Naive thymus-derived CD4-positive, alpha-beta T cell (primary cell): ENCODE measurements at places on chromosomes 7 and 10.

DNA sequence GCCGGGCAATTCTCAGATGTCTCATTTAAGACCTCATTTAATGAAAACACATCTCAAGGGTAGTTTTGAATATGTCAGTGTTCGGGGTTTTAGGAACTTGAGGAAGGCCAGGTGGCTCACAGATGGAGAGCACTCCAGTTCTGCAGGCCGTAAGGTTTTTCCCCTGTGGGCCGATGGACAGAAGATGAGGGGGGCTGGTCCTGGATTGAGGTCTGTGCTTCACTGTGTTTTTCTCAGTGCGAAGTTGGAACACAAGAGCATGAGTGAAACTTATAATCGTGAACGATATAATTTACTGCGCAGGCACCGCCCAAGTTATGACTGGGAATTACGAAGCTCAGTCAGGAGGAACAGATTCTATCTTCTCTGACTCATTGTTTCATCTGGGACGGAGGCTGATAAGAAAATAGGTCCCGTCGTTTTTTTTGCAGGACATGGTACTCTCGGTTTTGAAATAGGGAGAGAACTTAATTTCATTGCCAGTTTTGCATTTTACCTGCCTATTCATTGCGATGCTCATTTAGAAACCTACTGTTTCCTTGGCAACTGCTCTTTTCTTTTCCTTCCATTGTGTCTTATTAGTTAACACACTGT lies 591.0 kb upstream of the PFKP start:
- no peak overlapping the region for H3K4me3 ChIP-seq
- no peak overlapping the region for H3K27ac ChIP-seq
- H3K36me3 ChIP-seq = no peaks in the 10 kb centered on the region
- DNase-seq = no peak
- H3K27me3 ChIP-seq = no peaks in the 10 kb centered on the region
- no peaks in the 10 kb centered on the region for H3K4me1 ChIP-seq

DNA sequence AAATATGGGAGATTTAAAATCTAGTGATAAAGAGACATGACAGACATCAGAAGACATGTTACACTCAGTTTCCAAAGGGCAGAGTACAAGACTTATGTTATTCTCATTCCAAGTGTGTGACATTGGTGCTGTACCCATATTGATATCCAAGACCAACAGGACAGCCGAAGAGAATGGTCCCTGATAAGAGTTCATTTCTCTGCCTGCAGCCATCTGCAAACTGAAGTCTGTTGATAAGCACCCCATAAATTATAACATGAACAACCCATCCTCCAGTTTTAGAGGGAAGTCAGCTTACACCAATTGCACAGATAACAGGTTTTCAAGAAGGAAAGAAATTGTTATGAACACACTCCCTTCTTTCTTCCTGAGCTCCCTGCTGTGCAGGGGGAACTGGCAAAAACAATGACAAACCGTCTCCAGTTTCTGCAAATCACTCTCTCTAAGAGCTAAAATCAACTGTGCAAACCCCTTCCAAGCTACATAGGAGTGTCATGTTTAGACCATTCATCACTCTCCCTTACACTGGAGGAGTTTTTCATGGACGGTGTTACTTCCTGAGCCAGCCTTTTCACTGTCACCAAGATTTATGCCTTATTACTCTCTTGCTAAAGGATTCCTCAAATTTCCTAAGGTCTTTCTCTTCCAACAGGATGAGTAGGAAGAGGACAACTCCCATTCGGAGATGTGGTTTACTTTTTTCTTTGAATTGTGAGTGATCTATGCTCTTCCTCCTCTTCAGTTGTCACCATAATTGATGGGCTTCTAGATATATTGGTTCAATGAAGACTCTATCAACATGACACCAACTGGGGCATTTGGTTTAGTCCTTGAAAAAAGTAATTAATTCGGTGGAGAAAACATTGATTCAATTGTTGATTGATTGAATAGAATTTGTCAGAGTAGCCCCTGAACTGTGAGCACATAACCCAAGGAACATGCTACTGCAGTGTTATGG lies 80.3 kb upstream of the FAM171A1 start:
- H3K4me3 ChIP-seq = no peak overlapping the region
- DNase-seq = no peak
- H3K27ac ChIP-seq = no peak overlapping the region
- no peaks in the 10 kb centered on the region for H3K4me1 ChIP-seq

GRCh38 chr7:38274486-38274885 lies 1.1 kb upstream of the TARP start:
- no peaks in the 10 kb centered on the region for H3K4me1 ChIP-seq
- no peak for DNase-seq
- no peak overlapping the region for H3K27ac ChIP-seq

- no peak overlapping the region for H3K27ac ChIP-seq
- no peaks in the 10 kb centered on the region for H3K27me3 ChIP-seq
- H3K4me1 ChIP-seq = no peaks in the 10 kb centered on the region
- no peak for DNase-seq
Observed at GRCh38 chr7:87510411-87510875, 35.0 kb upstream of the ABCB4 start.

DNA sequence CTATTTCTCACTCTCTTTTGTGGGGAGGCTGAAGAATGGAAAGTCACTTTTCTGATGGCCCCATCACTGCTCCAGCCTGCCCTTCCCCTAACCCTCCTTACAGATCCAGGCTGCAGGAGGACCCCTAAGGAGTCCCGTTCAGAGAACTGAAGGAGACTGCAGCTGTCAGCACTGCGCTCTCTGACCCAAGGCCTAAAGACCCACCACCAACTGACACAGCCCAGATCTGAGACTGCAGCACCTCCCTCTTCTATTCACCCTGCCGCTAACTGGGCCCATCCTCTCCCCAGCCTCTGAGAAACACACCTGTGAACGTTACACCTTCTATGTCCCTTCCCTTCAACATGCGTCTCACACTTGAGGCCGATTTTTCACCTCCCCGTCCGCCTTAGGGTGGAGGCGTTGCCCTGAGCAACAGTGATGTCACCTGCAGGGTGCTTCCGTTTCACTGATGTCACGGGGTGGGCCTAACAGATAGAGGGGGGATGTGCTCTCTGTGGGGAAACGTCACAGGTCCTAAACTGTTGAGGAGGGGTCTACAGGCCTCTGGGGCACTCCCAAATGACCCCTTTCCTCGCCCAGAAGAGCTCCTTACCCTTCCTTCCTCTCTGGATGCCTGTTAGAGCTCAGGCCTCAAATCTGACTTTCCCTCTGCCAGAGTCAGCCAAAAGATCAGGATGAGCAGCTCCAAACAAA lies 5.1 kb downstream of the ITPRIP start:
- peaks cover 81% of the 10 kb centered on the region for H3K4me1 ChIP-seq
- peak; percentile 85 for DNase-seq
- H3K4me3 ChIP-seq = no peak overlapping the region
- no peaks in the 10 kb centered on the region for H3K27me3 ChIP-seq

GRCh38 chr10:72414642-72415041 lies 59.9 kb upstream of the DNAJB12 start:
- H3K27me3 ChIP-seq = no peaks in the 10 kb centered on the region
- no peaks in the 10 kb centered on the region for H3K4me1 ChIP-seq
- H3K4me3 ChIP-seq = no peak overlapping the region
- no peak overlapping the region for H3K27ac ChIP-seq
- DNase-seq = no peak
- no peaks in the 10 kb centered on the region for H3K36me3 ChIP-seq

- H3K4me1 ChIP-seq = no peaks in the 10 kb centered on the region
- no peaks in the 10 kb centered on the region for H3K36me3 ChIP-seq
- no peaks in the 10 kb centered on the region for H3K27me3 ChIP-seq
- no peak overlapping the region for H3K4me3 ChIP-seq
Observed at GRCh38 chr7:111226800-111227199, 135.9 kb downstream of the LRRN3 start.

GRCh38 chr7:143394068-143394467 lies 12.9 kb downstream of the ZYX start:
- DNase-seq = no peak
- no peak overlapping the region for H3K27ac ChIP-seq
- peaks cover 98% of the 10 kb centered on the region for H3K36me3 ChIP-seq

GRCh38 chr7:31744294-31744874 lies 57.4 kb downstream of the PPP1R17 start:
- H3K36me3 ChIP-seq = no peaks in the 10 kb centered on the region
- no peaks in the 10 kb centered on the region for H3K27me3 ChIP-seq

GRCh38 chr7:18393465-18394118 lies 102.0 kb upstream of the HDAC9 start:
- no peaks in the 10 kb centered on the region for H3K4me1 ChIP-seq
- no peak for DNase-seq
- no peaks in the 10 kb centered on the region for H3K36me3 ChIP-seq
- no peaks in the 10 kb centered on the region for H3K27me3 ChIP-seq
- no peak overlapping the region for H3K4me3 ChIP-seq

DNA sequence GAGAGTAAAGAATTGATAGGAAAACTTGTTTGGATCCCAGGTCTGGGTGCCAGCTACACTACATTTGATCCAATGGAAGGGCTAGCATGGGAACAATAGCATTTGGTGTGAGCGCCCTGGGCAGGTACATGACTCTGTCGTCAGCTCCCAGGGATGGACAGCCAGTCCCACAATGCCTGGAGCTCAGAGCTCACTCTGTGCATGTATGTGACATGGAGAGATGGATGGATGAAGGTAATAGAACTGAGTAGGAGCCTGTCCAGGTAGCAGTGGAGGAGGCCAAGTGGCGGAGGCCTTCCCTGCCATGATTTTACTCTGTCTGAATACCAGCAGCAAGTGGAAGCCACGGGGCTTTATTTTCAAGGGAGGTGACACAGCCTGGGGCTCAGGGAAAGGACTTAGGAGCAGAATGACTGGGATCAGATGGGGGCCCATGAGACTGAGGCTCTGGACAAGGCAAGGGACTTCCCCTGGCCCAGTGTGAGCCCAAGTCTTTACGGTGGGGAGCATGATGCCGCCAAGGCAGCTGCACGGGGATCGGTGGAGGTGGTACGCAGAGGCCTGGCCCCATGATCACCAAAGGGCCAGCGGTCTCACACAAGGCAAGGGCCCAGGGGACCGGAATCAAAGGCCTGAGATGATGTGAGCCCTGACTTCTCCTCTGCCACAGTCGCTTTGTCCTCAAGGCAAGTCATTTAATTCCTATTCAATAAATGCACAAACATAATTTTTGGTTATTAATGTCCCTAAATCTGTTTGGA lies 5.9 kb downstream of the PTPRE start:
- H3K4me3 ChIP-seq = no peak overlapping the region
- H3K27ac ChIP-seq = no peak overlapping the region
- DNase-seq = no peak

DNA sequence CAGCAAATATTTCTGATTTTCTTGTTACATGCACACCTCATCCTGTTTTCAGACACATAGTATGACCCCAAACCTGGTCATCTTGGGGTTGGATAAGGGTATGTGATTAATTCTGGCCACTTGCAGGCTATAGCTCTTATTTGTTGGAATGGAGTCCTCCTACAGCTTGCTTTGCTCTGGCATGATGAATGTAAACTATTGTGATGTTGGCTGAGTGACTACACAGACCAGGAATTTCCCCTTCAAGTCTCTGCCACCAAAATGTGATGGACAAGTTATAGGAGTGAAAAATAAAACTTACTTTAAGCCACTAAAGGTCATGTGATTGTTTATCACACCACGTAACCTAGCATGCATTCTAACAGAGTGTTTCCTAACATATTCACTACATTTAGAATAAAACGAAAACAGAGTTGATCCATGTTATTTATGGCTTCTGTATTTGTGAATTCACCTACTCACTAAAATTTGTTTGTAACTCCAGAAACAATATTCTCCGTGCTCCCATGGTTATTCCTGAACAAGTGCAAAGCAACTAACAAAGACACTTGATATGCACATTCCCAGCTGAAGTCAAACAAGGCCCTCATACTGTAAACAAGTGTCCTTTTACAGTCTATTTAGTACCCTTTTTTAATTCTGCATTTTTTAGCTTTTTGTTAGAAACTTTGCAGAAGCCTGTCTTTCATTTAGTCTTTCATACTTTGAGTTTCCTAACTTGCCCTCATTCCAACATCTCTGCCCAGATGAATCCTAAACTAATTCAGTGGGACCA lies 599.2 kb upstream of the PCDH15 start:
- H3K4me1 ChIP-seq = no peaks in the 10 kb centered on the region
- no peak overlapping the region for H3K4me3 ChIP-seq
- DNase-seq = no peak
- no peak overlapping the region for H3K27ac ChIP-seq

DNA sequence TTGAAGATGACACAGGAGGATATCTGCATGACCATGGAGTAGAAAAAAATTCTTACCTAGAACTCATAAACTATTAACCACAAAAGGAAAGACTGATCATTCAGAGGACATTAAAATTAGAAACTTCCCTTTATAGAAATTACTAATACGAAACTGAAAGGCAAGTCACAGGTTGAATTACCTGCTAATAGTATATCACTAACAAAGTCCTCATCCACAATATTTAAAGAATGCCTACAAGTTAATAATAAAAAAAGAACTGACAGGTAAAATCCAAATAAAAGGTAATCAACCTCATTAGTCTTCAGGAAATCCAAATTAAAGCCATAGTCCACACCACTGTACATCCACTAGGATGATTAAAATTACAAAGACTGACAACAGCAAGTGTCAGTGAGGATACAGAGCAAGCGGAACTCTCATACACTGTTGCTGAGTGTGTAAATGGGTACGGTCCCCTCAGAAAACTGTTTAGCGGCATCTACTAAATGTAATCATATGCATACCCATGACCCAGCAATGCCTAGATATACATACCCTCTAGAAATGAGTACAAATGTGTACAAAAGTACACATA lies 71.2 kb downstream of the ARHGAP21 start:
- no peak for DNase-seq
- H3K4me3 ChIP-seq = no peak overlapping the region
- no peaks in the 10 kb centered on the region for H3K36me3 ChIP-seq
- no peaks in the 10 kb centered on the region for H3K27me3 ChIP-seq
- no peaks in the 10 kb centered on the region for H3K4me1 ChIP-seq

DNA sequence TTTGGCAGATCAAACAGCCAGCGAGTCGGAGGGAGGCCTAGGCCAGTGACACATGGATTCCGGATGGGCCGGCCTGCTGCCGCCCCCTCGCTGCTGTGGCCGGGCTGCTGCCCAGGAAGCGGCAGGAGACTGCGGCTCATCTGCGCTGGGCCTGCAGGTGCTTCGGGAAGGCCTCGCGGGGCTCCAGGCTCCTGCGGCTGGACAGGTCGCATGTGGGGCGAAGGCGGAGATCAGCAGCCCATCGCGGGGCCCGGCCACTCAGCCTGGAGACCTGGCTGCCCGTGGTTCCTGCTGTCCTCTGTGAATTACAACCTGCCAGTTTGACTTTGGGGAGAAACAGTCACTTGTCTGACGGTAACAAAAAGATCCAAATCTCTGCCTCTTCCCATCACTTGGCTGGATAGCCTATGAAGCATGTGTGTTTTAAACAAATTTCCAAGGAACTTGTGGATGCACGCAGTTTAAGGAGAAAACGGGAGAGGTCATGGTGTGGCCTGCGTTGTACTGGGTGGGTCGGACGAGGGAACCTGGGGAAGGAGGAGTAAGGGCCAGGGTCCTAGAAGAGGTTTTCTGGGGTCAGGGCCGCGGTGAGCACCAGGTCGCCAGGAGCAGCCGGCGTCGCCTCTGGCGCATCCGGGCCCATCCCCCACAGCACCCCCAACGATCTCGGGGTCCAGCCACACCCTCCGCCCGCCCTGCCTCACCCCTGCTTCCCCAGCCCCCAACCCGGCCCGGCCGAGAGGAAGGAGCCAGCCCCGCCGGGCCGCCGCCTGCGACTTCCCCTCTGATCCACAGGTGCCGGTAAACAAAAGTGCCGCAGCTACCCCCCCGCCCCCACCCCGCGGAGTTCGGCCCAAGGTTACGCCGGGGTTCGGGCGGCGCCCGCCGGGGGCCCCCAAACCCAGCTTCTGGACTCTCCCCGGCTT lies 1.6 kb downstream of the SPOCK2 start:
- peaks cover 53% of the 10 kb centered on the region for H3K36me3 ChIP-seq
- DNase-seq = peak; percentile 66
- peaks cover 72% of the 10 kb centered on the region for H3K4me1 ChIP-seq
- peak overlapping the region; percentile 98 for H3K4me3 ChIP-seq
- H3K27ac ChIP-seq = peak overlapping the region; percentile 99
